ENCODE measurements at places on chromosomes 6 and 20.

- DNase-seq: no peak
Observed at GRCh38 chr6:53581856-53582255, 37.0 kb upstream of the GCLC start.

GRCh38 chr6:20265842-20266241 lies 53.6 kb upstream of the MBOAT1 start:
- no peak for DNase-seq

GRCh38 chr6:169190970-169191369 lies 62.7 kb downstream of the THBS2 start:
- DNase-seq: no peak

DNA sequence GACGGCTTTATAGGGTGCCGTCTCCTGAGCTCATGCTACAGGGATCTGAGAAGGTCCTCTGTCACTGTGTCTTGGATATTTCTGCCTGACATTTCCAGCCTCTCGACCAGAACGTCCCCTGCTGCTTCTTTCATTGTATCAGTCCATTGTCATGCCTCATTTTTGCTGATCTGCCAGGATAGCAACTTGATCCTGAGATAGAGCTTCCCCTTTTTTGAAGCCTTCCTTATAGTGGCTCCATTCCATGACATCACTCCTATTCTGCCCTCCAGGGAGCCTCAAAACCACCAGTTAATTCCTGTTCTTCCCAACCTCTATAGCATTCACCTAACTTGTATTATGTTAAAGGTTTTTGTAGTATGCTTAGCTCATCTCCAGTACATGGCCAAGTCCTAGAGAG lies 431.8 kb upstream of the NOX3 start:
- no peak for DNase-seq

GRCh38 chr6:18246205-18246604 lies 18.1 kb downstream of the DEK start:
- DNase-seq: no peak

DNA sequence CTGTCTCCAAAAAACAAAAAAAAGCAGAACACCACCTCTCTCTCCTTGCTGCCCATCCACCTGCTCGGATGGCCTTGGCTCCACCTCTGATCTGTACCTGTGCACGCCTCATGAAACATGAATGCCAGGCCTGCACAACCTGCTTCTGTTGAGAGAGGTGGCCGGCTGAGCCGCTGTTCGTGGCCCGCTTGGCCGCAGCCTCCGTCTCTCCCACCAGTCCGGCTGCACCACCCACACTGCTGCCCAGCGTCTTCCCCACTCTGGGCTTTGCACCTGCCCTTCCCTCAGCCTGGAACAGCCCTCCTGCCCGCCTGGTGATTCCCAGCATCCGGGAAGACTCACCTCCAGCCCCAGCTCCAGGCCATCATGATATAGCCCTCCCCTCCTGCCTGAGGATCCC lies 12.2 kb upstream of the ZBTB46 start:
- DNase-seq: no peak

- no peak for DNase-seq
Observed at GRCh38 chr20:60474385-60474910, 516.2 kb downstream of the CDH26 start.

GRCh38 chr20:19758133-19758500 lies at the start of gene RIN2:
RIN2 (plus strand) TSS chr20:19758258; CDS start chr20:19889602, 131,344 bp downstream.
- DNase-seq: peak; percentile 54

GRCh38 chr6:116405138-116405537 lies 34.4 kb downstream of the DSE start:
- no peak for DNase-seq

GRCh38 chr6:313087-313486 lies 20.8 kb downstream of the DUSP22 start:
- DNase-seq: no peak

DNA sequence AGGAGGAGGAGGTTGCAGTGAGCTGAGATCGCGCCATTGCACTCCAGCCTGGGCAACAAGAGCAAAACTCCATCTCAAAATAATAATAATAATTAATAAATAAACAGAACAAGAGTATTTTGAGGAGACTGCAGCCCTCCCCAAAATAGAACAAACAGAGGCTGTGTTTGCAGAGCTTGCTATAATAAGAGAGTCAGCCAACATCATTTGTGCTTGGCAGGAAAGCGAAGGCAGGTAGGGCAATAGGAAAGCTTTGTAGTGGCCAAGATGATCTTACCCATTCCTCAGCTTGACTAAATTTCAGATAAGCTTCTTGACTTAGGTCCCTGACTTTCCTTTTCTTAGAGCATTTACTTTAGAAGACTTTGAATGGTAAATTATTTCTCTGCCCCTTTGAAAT lies 6.7 kb downstream of the C6orf141 start:
- DNase-seq: no peak

DNA sequence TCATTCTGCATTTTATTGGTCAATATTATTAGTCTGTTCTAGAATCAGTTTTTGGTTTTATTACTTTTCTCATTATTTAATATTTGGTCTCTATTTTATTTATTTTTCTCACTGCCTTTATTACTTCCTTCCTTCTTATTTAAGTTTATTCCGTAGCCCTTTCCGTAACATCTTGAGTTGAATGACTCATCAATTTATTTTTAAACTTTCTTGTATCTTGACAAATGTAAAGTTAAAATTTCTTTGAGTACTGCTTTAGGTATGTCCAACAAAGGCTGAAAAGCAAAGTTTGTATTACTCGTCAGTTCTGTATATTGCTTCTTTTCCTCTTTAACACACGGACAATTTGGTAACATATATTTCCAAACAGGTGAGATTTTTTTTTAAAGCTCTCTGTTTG lies 192.0 kb downstream of the CD109 start:
- no peak for DNase-seq

GRCh38 chr6:44685213-44685612 lies 297.7 kb downstream of the CDC5L start:
- no peak for DNase-seq

DNA sequence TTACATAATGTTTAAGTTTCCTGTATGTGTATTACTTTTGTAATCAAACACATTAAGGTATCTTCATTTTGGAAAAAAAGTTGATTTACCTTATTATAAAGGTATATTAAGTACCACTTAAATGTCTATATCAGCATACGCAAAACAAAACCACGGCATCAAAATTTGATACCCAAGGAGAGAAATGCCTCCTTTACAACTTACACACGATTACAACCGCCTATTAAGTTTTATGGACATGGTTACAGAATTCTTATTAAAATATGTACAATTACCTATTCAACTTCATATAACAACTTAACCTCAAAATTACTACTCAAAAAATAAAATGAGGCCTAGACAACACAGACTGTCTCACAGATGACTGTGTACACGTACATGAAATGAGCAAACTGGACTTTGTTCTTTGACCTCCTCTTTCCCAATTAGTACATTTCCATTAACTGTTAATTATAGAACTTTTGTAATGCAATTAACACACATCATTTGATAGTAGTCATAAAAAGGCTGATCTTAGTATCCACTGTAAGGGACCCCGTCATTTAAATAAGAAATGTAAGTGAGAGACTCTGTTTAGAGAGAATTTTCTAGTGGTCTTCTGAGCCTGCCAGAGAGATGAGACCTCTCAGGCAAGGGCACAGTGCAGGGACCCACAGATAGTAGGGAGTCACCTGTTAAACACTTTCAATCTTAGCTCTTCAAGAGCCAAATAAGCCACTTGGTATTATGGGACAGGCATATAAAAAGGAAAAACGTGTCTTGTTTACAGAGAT lies 2.5 kb downstream of the DIDO1 start:
- DNase-seq: no peak

- no peak for DNase-seq
Observed at GRCh38 chr6:15754035-15754705, 91.3 kb upstream of the DTNBP1 start.

- no peak for DNase-seq
Observed at GRCh38 chr6:157326979-157327378, 3.7 kb upstream of the TMEM242 start.

- DNase-seq: no peak
Observed at GRCh38 chr6:15966000-15966520, 162.8 kb upstream of the MYLIP start.
